Left lung (tissue), 14 donors: ENCODE measurements at places on chromosomes 1 and 21. TPM values are rescaled to one million over a fixed set of nuclear protein-coding genes. Genes with fewer than 3 reads are reported as not detected.

The ZNF692 gene
- polyA plus RNA-seq, result 61.3 TPM

The TMCC2 gene
- polyA plus RNA-seq, result 14.7 TPM

The AMPD1 gene
- not detected for polyA plus RNA-seq

The ACBD3 gene
- polyA plus RNA-seq, result 53.0 TPM

The HHIPL2 gene
- 0.61 TPM for polyA plus RNA-seq

The RNPEP gene
- 66.0 TPM for polyA plus RNA-seq

The LRRC53 gene
- not detected for polyA plus RNA-seq

The FRRS1 gene
- polyA plus RNA-seq, result 10.8 TPM

The NEGR1 gene
- polyA plus RNA-seq, result 5.4 TPM

The S100A1 gene
- polyA plus RNA-seq, result 1.4 TPM

The ANGPTL1 gene
- polyA plus RNA-seq, result 11.6 TPM

The GJA8 gene
- polyA plus RNA-seq, result not detected

The CTSK gene
- polyA plus RNA-seq, result 46.8 TPM

DNA sequence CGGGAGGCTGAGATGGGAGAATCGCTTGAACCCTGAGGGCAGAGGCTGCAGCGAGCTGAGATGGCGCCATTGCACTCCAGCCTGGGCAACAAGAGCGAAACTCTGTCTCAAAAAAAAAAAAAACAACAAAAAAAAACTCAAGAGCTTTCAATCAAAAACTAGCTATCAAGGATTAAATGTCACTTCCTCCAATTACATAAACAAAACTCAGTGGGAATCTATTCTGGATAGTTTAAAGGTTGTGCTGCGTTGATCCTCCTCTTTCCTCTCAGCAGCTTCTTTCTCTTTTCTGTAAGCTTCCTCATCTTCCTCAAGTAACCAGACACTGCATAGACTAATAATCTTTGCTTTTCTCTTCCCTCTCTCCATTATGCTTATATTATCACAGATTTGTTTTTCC, 20.7 kb downstream of the EIF4G3 start:
- DNase-seq, result no peak

GRCh38 chr1:208183977-208184911, 59.9 kb downstream of the PLXNA2 start:
- no peak for DNase-seq

DNA sequence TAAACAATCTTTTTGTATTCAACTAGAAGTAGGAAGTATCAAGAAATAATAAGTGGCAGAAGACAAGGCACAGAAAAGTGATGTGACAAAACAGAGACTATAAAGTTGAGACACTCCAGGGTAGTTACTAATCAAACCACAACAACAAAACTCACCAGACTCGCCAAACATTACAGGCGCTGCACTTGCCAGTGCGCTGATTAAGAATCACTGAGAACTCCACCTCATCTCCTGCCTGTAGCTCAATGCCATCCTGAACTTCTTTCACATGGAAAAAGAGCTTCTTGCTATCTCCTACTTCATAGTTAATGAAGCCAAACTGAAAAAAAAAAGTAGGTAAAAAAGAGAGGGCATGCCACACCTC, 2.8 kb upstream of the NRAS start:
- no peak for DNase-seq

GRCh38 chr1:16720351-16721223, 19.7 kb upstream of the RNU1-4 start:
- DNase-seq, result no peak

- no peak for DNase-seq
Observed at GRCh38 chr21:29638138-29638537, 301.7 kb downstream of the GRIK1 start.

DNA sequence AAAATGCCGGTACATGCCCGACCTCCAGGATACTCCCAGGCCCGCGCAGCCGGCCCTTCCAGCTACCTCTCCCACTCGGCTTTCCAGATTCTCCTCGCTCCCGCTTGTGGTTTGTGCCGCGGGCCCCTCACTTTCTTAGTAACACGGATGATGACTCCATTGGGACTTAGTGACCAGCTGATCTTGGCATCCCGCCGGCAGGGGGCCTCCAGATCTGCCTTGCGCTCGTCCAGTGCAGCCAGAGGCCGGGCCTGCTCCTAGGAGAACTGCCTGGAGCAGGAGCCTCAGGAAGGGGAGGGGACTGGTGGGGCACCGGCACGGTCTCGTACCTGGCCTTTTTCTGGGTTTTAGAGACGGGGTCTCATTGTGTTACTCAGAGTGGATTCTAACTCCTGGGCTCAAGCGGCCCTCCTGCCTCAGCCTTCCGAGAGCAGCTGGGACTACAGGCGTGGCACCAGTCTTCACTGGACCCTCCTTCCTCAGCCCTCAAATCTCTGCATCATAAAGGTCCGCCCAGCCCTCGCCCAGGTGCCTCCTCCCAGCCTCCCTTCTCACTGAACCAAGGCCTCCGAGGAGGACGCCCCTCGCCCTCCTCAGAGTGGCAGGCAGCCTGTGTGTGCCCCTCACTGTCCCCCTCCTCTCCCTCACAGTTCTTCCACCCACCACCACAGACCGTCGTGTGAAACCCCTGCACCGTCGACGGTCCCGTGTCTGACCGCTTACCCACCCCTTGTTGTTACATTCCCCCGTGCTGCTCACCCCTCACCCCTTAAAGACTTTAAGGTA, 78.6 kb downstream of the SLC25A24 start:
- peak; percentile 20 for DNase-seq

DNA sequence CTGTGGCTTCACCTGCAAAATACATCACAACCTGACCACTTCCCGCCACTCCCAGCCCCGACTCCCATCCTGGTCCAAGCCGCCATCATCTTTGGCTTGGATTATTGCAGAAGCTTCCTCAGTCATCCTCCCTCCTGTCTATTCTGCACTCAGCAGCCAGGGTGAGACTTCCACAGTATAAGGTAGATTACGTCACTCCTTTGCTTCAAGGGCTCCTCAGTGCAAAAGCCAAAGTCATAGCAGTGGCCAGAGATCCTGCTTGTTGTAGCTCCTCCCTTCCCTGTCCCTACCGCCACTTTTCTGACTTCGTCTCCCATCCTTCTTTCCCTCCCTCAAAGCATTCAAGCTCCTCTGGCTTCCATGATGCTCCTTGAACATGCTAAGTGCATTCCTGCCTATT, 152.8 kb downstream of the GRIK3 start:
- no peak for DNase-seq

- DNase-seq, result no peak
Observed at GRCh38 chr1:30588311-30589073, 134.9 kb downstream of the MATN1 start.

GRCh38 chr21:23384679-23385078, 2222.6 kb downstream of the MRPL39 start:
- DNase-seq, result no peak

DNA sequence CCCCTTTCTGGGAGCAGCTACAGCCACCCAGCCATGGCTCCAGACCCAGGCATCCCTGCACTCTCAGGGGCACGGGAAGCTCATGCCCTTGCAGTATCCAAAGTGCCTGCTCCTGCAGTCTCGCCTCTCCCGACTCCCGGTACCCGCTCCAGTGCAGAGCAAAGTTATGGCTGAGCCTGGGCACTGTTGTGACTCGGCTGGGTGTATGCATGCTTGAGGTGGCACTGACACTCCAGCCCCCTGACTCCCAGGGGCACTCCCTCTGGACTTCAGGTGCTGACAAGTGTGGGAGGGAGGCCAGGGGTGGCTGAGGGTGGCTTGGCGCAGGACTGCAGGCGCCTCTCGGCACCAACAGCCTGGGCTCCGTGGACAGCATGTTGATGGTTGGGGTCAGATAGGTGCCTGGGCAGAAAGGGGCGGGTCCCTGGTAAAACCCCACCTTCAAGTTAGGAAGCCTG, 580.1 kb upstream of the ADGRL2 start:
- DNase-seq, result no peak

DNA sequence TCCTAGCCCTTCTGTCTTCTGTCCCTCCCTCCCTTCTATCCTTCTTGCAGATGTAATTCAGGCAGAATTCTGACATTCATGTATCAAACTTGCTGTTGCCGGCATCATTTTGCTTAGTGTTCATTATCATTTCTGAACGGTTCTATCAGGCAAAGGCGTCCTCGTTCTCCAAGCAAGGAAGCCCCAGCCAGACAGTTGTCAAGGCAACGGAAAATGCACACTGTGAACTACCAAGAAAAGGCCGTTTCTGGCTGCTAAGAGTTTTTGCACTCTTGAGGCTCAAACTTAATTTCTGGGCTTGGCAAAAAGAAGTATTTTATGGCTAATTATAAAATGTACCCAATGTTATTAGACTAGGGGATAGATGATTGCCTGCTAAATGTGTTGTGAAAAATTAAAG, 164.7 kb upstream of the KCNJ15 start:
- DNase-seq, result no peak

GRCh38 chr1:18480315-18481189, at the start of gene KLHDC7A:
TSS of gene KLHDC7A (plus strand) at chr1:18480930. CDS start at chr1:18480982, 52 bp downstream.
- DNase-seq, result peak; percentile 78

DNA sequence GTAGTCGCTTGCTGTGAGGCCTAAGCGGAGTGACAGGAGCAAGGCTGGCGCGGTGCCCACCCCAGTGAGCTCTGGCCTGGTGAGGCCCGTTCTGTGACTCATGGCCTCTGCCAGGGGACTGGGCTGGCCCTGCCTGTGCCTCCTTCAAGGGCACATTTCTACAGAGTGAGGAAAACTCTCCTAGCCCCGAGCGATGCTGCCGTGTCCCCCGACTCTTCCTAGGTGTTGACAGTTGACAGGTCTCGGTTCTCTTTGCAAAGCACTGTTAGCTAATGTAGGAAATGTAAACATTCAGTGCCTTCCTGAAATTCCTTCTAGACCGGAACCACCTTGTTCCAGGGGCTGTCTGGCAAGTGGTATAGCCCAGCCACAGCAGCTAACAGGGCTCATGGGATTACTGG, 43.9 kb downstream of the ABCG1 start:
- DNase-seq, result no peak

- DNase-seq, result no peak
Observed at GRCh38 chr1:64228167-64228957, 24.9 kb downstream of the UBE2U start.

GRCh38 chr1:26839339-26839722, 12.8 kb downstream of the ZDHHC18 start:
- DNase-seq, result no peak

DNA sequence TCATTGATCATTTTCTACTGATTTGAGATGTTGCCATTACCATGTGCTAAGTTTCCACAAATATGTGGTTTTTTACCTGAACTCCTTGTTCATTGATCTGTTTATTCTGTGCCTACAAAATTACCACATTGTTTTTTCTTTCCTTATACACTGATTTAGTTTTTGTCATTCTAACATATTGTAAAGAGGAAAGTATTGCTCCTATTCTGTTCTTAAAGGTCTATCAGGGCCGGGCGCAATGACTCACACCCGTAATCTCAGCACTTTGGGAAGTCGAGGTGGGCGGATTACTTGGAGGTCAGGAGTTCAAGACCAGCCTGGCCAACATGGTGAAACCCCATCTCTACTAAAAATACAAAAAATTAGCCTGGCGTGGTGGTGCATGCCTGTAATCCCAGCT, 75.1 kb downstream of the CAMTA1 start:
- DNase-seq, result no peak

DNA sequence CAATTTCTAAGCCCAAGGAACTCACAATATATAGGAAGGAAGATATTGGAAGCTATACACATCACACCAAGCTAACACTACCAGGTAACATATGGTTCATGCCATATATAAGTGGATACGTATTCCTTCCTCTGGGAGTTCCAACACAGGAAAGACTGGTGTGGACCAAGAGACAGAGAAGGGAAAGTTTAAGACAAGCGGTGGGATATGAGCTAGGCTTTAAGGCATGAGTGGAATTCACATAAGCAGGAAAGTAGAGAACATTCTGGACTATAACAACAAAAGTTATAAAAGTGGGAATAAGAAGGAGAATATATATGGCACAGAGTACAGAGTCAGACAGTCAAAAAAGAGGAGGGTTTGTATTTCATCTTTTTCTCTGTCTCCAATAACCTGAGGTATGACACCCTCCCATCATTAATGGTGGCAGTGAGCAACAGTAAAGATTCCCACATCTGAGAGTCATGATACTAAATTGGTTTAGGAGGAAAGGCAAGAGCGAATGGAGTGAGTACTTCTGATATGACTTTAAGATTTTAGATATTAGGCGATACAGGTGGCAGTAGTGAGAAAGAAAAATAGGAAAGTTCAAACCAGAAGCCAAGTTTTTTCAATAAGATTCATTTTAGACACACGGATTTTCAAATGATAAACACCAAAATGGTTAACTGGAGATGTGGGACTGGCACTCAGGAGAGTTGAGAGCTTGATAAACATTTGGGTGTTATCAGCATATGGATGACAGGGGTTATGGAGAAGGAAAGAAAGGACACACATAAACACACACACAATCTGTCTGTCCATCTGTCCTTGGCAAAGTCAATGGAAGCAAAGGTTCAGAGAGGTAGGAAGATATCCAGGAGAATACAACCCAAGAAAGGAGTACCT, 87.4 kb upstream of the TTC39A start:
- DNase-seq, result no peak

- DNase-seq, result no peak
Observed at GRCh38 chr1:16924919-16925477, 3.3 kb downstream of the CROCC start.

DNA sequence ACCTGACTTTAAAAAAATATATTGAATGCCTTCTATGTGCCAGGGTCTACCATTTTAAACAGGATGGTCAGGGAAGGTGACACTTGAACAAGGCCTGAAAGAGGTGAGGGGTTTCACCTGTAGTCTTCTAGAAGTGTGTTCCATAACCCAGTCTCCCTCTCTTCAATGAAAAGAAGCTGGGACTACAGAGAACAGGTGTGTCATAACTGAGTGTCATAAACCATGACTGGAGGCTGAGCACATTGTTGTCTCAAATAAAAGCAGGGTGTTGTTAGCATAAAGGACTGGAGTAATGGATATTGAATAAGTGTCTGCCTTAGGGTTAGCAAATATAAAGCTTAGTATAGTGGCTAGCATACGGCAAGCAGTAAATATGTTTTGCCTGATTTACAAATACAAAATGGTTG, 65.4 kb downstream of the SYDE2 start:
- DNase-seq, result no peak

DNA sequence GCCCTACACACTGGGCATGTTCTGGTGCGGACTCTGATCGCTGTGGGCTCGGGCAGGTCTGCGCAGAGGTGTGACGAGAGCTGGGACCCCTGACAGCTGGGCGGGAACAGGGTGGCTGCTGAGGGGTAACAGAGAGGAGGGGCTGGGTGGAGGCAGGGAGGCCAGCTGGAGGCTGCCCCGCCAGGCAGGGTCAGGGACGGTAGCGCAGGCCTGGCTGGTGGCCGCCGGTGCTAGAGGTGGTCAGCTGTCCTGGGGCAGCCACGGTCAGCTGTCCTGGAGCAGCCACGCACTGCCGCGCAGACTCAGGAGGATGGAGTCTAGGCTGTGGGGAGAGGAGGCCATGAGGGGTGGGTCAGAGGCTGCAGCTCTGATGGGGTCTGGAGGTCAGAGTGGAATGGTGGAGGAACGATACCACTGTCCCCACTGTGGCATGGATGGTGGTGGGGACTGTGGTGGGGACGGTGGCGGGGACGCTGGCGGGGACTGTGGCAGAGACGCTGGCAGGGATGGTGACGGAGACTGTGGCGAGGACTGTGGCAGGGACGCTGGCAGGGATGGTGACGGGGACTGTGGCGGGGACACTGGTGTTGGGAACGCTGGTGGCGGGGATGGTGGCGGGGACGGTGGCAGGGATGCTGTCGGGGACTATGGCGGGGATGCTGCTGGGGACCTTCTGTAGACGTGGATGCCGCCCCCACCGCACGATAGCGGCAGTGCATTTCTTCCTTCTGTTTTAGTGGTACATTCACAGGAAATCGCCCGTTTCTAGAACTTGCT, 21.3 kb upstream of the LRRC3 start:
- peak; percentile 79 for DNase-seq

GRCh38 chr1:36154765-36155407, 1.1 kb upstream of the MAP7D1 start:
- no peak for DNase-seq

GRCh38 chr1:192108161-192108560, 50.1 kb upstream of the RGS18 start:
- DNase-seq, result no peak
